ENCODE measurements at places on chromosomes 13 and 19.

- no peak for DNase-seq
Measured at GRCh38 chr19:23932878-23933277, 18.2 kb downstream of the ZNF726 start.

DNA sequence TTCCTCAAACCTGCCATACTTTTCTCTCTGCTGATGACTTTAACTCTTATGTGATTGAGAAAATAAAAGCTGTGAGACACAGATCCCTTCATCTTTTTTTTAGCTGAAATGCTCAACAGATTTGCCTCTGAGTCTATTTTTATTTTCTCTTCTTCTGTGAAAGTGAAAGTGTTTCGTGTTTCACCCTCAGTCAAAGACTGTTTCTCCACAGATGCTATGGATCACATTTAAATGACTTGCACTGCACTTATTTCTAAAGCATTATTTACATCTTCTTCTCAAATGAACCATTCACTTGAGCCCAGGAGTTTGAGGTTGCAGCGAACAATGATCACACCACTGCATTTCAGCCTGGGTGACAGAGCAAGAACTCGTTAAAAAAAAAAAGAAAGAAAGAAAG, 890.1 kb upstream of the PCDH20 start:
- no peak for DNase-seq

GRCh38 chr19:3506384-3507340, 551 bp downstream of the FZR1 start:
- no peak for DNase-seq

DNA sequence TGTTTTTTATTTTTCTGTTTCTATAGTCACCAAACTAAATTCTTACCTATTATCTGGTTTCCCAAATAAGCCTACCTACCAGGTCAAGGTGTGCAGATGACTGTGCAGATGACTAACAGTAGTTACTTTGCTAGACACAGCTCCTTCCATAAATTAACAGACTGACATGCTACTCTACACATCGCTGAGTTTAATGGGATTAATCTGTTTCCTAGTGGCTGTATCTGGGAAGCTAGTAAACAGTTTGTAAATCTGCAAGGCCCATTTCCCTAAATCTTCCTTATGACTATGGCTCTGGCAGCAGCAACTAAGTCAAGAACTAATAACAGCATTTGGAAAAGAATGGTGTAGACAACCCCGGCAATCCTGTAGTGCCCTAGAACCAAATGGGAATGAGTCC, 27.9 kb downstream of the MIPEP start:
- peak; percentile 34 for DNase-seq

GRCh38 chr13:65966991-65967451, 1263.1 kb downstream of the PCDH9 start:
- DNase-seq = peak; percentile 17

DNA sequence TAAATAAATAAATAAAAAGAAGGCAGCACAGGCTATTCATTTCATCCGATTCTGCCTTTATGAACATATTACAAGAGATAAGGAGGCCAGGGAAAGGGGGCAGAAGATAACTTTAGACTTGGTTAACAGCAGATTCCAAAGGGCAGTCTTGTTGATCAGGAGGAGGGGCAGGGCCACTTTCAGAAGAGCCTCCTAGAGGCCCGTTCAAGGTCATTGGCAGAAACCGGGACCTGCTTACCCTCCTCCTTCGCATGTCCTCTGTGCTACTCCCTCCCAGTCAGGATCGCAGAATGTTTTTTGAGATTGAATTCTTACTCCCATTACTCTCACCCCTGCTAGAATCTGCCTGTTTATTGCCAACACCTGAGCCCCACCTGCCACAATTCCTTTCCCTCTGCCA, 217.0 kb upstream of the IPO5 start:
- DNase-seq = no peak

DNA sequence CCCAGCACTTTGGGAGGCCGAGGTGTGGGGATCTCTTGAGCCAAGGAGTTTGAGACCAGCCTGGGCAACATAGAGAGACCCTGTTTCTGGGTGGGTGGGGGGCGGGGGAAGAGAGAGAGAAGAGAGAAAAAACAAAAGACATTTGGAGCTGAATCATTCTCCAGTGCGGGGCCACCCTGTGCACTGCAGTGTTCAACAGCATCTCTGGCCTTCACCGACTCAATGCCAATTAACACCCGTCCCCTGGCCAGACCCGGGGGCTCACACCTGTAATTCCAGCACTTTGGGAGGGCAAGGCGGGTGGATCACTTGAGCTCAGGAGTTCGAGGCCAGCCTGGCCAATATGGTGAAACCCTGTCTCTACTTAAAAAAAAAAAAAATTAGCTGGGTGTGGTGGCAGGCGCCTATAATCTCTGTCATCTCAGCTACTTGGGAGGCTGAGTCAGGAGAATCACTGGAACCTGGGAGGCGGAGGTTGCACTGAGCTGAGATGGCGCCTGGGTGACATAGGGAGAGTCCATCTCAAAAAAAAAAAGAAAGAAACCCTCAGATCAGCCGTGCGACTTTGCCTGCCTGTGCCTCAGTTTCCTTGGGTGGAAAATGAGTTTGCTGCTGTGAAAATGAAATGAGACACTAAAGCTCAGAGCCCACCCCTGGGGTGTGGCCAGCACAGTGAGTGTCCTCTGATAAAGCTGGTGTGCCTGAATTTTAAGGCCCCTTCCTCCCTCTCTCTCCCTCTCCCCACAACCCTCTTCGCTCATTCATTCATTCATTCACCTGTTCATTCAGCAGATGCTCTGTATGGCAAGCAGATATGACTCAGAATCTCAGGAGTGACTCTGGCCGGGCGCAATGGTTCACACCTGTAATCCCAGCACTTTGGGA, 6.4 kb downstream of the KLF2 start:
- no peak for DNase-seq

DNA sequence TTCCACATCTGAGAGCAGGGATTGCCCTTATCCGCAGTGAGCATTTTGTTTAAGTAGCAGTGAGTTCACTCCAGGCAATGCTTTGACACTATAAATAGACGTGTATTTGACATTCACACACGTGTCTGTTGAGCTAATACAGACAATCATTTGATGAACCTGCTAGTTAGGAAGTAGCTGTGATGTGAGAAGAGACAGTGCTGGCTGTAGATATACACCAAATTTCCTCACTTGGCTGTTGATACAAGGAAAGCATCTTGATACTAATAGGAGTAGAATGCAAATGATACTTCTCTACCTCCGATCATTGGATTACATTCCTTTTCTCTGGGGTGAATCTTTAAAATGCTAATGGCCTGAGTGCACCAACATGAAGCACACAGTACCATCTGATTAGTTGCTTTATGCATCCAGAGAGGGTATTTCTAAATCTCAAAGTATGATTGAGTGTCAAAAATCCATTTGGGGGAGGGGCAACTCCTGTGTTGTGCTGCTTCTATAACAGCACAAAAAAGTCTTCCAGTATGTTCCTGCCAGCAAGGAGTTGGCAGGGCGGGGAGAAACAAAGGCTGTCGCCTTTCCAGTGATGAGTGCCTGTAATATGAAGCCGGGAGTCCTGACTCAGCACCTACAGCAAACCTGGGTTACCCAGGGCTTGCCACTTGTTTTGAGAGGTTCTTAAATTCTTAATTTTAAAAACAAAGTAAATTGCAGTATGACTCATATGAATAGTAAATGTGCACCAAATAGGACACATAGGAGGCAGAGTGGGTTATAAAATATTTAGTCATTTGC, 7.0 kb downstream of the CUL4A start:
- DNase-seq = peak; percentile 35

- no peak for DNase-seq
Measured at GRCh38 chr13:110984381-110984780, 69.5 kb upstream of the ANKRD10 start.

DNA sequence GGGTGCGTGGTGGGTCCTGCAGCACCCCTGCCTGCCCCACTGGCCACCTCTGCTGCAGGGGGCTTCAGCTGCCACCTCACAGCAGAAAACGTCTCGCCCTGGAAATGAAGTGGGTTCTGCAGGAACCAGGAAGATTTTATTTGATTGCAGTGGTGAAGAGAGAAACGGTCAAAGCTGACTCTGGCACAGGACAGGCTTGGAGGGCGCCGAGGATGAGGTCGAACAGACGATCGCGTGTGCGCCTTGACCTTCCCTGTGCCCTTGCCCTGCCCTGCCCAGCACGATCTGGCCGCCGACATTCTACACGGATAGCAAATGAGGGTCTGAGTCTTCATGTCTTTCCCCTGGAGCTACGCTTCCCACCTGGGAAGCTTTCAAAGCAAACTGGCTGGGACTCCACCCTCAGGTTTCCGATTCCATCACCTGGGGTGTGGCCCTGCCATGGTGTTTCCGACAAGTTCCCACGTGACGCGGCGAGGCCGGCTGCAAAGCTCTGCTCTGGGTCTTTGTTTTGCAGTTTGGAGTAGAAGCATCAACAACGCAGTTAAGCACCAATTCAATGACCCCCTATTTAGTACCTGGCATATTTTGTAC, 50.3 kb upstream of the TUBGCP3 start:
- DNase-seq = no peak

- no peak for DNase-seq
Measured at GRCh38 chr13:85567909-85568308, 231.3 kb downstream of the SLITRK6 start.

DNA sequence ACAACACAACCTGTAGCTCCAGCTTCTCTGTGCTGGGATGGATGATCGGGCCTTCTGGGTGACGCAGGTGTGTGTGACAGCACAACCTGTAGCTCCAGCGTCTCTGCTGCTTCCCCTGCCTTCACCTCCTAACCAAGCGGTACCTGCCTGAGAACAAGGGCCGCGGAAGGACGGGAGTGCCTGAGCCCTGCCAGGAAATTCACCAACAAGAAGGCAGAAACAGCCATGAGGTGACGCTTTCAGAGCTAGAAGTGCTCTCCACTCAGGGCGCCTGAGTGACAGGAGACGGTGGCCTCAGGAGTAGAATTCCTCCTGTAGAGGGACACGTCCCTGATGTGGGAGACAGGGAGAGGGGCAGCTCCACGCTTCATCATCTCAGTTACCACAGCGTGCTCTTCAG, 17.4 kb downstream of the ZNF331 start:
- DNase-seq = no peak

GRCh38 chr19:1076951-1077350, 10.0 kb downstream of the ARHGAP45 start:
- DNase-seq = no peak

DNA sequence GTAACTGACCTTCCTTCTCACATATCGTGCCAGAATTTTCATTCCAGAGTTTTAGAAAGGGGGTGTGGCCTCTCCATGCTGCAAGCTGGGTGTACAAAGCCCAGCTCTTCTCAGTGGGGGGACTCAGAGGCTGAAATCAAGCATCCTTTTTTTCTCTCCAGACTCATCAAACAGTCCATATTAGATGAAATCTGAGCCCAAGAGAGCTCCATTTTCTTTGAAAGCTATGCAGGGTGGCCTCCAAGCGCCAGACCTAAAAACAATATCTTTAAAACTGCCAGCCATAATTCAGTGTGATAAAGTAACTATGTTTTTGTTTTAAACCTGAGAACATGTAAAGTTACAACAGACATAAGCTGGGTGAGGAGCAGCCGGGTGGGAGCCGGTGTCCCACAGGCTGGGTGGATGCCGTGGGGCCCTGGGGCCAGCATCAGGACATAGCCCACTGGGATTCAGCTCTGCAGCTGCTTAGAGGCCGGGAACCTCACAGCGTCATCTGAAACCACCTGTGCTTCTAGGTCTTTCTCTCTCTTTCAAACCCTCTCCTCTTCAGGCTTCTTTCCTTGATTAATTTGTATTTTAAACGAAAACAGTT, 249.2 kb downstream of the ZNF536 start:
- no peak for DNase-seq

DNA sequence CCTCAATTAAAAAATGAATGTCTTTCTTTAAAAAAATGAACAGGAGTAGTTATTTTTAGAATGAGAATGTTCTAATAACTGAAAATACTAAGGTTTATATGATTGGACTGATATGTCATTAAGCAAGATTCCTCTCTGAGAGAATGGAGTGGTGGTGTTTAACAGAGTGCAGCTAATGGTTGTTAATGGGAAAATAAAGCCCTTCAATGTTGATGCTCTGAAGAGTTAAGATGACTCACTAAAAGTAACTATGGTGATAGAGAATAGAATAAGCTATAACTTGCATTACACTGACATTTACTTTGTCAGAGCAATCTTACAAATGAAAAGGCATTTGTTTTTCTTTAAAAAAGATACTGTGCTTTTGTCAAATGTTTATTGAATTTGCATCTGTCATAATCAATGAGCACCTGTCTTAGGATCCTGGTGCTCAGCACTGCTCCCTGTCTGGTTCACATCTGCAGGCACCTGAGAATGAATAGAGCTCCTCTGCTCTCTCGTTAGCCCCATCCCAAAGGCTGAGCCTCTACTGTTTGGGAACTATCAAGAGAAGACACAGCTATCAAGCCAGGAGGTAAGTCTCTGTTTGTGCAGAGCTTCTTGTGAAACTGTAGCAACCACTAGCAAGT, 15.1 kb downstream of the PABPC3 start:
- DNase-seq = no peak

DNA sequence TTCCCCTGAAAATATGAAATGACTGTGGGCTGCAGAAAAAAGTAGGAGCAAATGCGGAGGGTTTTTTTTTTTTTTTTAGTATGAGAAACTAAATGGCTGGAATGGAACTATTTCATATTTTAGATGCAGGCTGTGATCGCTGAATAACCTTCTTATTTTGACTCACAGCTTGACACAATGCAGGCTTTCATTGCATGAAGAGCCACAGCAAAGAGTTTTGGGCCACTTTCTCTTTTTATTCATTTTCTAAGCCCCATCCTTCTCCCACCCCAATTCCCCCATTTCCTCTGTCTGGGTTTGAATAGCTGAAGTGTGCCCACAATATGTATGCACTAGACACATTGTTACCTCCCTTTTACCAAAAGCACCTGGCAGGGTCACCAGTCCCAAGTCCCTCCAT, 125.9 kb downstream of the COG6 start:
- DNase-seq = no peak

GRCh38 chr19:16070366-16070990, 5.8 kb upstream of the TPM4 start:
- no peak for DNase-seq

- DNase-seq = peak; percentile 79
Measured at GRCh38 chr19:47274071-47274890, at the start of gene INAFM1. TSS of gene INAFM1 (plus strand) at chr19:47274885. CDS start at chr19:47274920, 35 bp downstream.

DNA sequence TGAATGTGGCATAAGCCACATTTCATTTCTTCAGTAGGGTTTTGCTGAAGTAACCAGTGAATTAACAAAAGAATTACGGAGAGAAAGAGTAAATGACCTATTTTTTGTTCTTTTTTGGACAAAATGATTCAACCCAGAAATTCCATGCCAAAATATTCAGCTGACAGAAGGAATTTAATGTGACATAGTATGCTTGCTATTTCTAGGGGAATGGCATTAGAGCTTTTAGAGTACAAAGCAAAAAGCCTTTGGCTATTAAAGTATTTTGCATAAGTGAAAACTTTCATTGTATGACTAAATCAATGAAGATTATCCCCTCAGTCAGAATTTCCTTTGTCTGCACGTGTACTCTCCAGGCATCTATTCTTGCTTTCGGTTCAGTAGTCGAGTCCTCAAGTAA, 465.3 kb downstream of the COG6 start:
- DNase-seq = no peak

DNA sequence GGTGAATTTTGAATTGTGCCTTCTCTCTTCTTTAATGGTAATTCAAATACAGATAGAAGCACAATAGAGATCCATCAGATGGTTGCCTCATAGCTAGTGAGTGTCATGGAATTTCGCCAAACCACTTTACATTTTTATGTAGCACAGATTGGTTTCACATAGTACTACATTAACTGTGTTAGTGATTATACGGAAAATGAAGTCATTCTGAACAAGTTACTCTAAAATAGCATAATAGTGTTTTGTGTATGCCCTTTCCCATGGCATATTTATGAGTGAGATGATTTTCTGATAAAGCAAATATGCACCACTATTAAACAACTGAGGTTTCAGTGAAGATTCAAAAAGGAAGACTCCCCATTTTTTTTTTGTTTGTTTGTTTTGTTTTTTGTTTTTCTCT, 1623.5 kb downstream of the PCDH9 start:
- no peak for DNase-seq
